ENCODE measurements at places on chromosomes 12 and 14.

- DNase-seq = no peak
Measured at GRCh38 chr12:868722-869121, 80.8 kb downstream of the RAD52 start.

GRCh38 chr14:84234281-84234680 is 1295.7 kb upstream of the FLRT2 start:
- no peak for DNase-seq

- DNase-seq = no peak
Measured at GRCh38 chr14:96739200-96739910, 57.8 kb upstream of the VRK1 start.

DNA sequence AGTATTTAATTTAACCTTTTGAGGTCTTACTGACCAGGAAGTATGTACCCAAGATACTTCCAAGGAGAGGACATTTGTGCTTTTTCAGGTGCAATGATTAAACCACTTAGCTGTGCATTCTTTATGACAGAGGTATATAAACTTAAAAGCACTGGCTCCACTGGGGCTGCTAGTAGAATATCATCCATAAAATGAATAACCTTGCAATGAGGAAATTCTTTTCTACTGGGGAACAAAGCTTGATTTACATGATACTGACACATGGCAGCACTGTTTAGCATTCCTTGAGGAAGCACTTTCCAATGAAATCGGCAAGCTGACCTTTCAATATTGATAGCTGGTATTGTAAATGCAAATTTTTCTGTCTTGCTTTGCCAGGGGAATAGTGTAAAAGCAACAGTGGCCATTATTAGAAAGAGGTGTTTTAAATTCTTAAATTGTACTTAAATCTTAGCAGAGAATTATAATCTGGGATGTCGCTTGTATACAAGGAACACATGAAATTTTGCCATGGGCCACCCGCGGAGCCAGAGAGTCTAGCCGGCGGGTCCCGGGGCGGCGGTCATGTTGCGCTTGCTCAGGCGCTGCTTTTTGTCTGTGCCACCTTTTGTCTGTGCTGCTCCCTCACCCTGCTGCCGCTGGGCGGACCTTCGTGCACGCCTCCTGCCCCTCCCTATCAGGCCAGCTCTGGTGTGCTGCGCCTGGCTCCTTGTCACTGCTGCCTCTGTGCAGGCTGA is 20.9 kb upstream of the BLTP3B start:
- peak; percentile 85 for DNase-seq

DNA sequence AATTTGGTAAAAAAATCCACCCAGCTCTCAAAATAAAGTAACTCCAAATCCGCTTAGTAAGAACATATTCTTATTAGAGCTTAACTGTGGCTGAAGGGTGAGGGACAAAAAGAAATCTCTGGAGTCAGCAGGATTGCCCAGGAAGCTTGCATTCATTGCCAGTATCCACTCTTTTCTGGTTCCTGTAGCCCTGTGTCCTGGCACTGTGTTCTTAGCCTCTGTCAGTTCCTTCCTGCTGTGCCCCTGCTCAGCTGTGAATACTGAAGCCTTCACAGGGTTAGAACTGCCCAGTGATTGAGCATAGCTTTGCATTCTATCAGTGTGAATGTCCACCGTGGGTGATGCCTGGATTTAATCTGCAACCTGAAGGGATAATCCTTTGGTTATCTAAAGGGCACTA is 266.9 kb upstream of the PELI2 start:
- no peak for DNase-seq

- DNase-seq = no peak
Measured at GRCh38 chr12:47190905-47191304, 111.1 kb upstream of the AMIGO2 start.

- DNase-seq = no peak
Measured at GRCh38 chr14:64971491-64971942, 619 bp downstream of the RAB15 start.

DNA sequence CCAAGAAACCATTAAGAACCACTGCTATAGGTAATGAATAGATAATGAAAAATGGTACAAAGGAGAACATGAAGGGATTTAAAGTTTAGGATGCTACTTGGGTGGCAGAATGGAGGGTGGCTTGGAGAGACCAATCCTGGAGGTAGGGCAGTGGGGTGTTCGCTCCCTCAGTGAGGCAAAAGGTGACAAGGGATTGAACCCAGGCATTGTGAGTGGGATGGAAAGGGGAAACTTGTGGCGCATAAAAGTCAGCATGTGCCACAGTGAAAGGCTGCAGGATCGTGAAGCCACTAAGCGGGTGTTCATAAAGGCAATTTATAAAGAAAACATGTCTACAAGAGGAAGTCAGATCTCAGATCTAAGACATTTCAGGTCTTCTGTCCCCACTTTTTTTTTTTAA is 76.7 kb upstream of the SLC38A2 start:
- no peak for DNase-seq

DNA sequence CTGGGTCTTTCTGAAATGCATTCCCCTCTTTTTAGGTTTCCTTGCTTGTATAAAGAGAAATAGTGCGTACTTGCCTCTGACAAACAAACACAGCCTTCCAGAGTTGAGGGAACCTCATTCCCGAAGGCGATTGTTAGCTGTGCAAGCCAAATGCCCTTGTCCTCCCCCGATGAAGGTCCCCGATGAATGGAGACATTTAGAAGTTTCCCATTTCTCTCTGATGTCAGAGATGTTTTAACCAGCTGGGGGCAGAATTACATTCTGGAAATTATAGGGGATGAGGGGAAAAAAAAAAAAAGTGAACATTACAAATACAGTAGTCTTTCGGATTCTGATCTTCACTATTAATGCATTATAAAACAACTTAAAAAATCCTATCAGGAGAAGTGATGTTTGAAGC is 366.8 kb downstream of the VRK1 start:
- DNase-seq = peak; percentile 8

DNA sequence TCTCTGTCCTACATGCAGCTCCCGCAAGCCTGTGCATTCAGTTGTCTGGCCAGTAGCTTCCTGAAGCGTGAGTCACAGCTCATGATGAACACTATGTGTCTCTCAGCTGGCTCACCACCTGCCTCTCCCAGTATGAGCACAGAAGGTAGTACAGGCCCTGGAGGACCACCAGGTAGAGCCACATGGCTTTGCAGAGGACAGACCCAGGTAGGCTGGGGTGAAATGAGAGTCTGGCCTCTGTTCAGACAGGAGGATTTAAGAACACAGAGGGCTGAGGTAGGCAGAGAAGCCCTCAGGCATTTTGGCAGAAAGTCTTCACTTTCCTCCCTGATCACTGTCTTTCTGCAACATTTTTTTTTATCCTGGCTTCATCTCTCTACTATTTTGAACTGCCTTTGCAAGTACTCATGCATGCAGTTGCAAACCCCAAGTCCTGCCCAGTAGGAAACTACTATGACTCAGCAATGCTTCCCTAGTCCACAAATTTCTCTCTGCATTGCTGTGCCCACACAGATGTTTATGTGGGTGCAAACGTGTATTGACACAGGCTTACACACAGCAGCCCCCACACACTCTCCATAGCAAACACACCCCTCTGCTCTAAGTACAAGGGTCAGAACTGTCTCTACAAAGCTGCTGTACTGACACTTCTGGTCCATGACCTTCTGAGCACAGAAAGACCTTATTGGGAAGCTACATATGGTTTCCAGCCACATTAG is 7.2 kb upstream of the SDR9C7 start:
- DNase-seq = no peak

All from eye (tissue), 1 donor.